ENCODE measurements at places on chromosomes 13 and 19. TPM values are rescaled to one million over a fixed set of nuclear protein-coding genes. Genes with fewer than 3 reads are reported as not detected.

VWA8 gene
- 4.6 TPM for total RNA-seq

SGCG gene
- 0.51 TPM for total RNA-seq

OR7D2 gene
- not detected for total RNA-seq

PRR22 gene
- not detected for total RNA-seq

KCNJ14 gene
- total RNA-seq: 0.23 TPM

FTL gene
- total RNA-seq: 22,782 TPM

AP1M2 gene
- 14.8 TPM for total RNA-seq

SULT2B1 gene
- total RNA-seq: 0.23 TPM

PALM3 gene
- 2.0 TPM for total RNA-seq

IGFLR1 gene
- total RNA-seq: 31.2 TPM

PSG7 gene
- 0.06 TPM for total RNA-seq

ZNF813 gene
- 3.4 TPM for total RNA-seq

CGB5 gene
- total RNA-seq: 3.3 TPM

CDC16 gene
- total RNA-seq: 17.0 TPM

PTGER1 gene
- total RNA-seq: not detected

GIPC1 gene
- total RNA-seq: 36.5 TPM

LRG1 gene
- 0.43 TPM for total RNA-seq

NKG7 gene
- total RNA-seq: not detected

SKA3 gene
- total RNA-seq: 24.5 TPM

Data from H4 (cell line).